Smooth muscle cell of bladder (primary cell): ENCODE measurements at places on chromosomes 11 and 22. TPM values are rescaled to one million over a fixed set of nuclear protein-coding genes. Genes with fewer than 3 reads are reported as not detected.

The ADM2 gene
- total RNA-seq = 1.4 and 2.4 TPM in 2 replicates

The PANX2 gene
- total RNA-seq = 0.85 and 1.0 TPM in 2 replicates

The PPP2R1B gene
- 26.7 and 29.1 TPM in 2 replicates for total RNA-seq

The ENTHD1 gene
- total RNA-seq = not detected in 2 replicates

The CCDC83 gene
- total RNA-seq = 0.18 TPM in 1 of 2 replicates, not detected in the other

The MAML2 gene
- 7.8 and 8.9 TPM in 2 replicates for total RNA-seq

The SAAL1 gene
- 9.8 and 12.8 TPM in 2 replicates for total RNA-seq

The NXPE4 gene
- total RNA-seq = not detected in 2 replicates

The KCNJ1 gene
- total RNA-seq = 0.09 TPM in 1 of 2 replicates, not detected in the other

The KCNQ1 gene
- total RNA-seq = not detected in 2 replicates

The CDCA5 gene
- 0.85 and 1.2 TPM in 2 replicates for total RNA-seq

The OR6M1 gene
- not detected in 2 replicates for total RNA-seq

The NXPE2 gene
- 0.14 and 1.1 TPM in 2 replicates for total RNA-seq

The SYT9 gene
- total RNA-seq = not detected in 2 replicates

The HOATZ gene
- not detected in 2 replicates for total RNA-seq

The FAM168A gene
- total RNA-seq = 12.2 and 14.6 TPM in 2 replicates

The OR56B4 gene
- not detected in 2 replicates for total RNA-seq

The IL10RA gene
- not detected in 2 replicates for total RNA-seq

The EMID1 gene
- total RNA-seq = 0.37 and 1.00 TPM in 2 replicates

The RBFOX2 gene
- total RNA-seq = 147 and 164 TPM in 2 replicates

The MMP27 gene
- total RNA-seq = under 0.01 TPM in 1 of 2 replicates, not detected in the other

The TMA7B gene
- not detected in 2 replicates for total RNA-seq

The TRIM49 gene
- not detected in 2 replicates for total RNA-seq

The OR52M1 gene
- total RNA-seq = not detected in 2 replicates

The ENDOD1 gene
- total RNA-seq = 23.9 and 48.1 TPM in 2 replicates

The TUB gene
- 15.2 and 21.6 TPM in 2 replicates for total RNA-seq

The OR10A2 gene
- not detected in 2 replicates for total RNA-seq

The SAA2 gene
- 0.28 TPM in 1 of 2 replicates, not detected in the other for total RNA-seq

The CSNK2A3 gene
- 1.00 and 1.1 TPM in 2 replicates for total RNA-seq

The GPHA2 gene
- not detected in 2 replicates for total RNA-seq

The MPPED1 gene
- not detected in 2 replicates for total RNA-seq

The FGF3 gene
- not detected in 2 replicates for total RNA-seq

The MSANTD2 gene
- total RNA-seq = 4.8 and 5.7 TPM in 2 replicates
